NB4 (cell line): ENCODE measurements at places on chromosomes 12 and 14.

DNA sequence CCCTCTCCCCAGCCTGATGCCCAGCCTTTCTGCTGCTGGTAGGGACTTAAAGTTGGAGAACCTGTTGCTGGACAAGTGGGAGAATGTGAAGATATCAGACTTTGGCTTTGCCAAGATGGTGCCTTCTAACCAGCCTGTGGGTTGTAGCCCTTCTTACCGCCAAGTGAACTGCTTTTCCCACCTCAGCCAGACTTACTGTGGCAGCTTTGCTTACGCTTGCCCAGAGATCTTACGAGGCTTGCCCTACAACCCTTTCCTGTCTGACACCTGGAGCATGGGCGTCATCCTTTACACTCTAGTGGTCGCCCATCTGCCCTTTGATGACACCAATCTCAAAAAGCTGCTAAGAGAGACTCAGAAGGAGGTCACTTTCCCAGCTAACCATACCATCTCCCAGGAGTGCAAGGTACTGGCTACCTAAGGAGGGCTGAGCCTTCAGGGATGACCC lies 1.6 kb downstream of the TSSK4 start:
- DNase-seq = no peak

- DNase-seq = peak; percentile 63
Observed at GRCh38 chr12:123389560-123390351, 5.8 kb downstream of the KMT5A start.

GRCh38 chr12:127230843-127231260 lies 1036.1 kb upstream of the TMEM132C start:
- DNase-seq = peak; percentile 7

DNA sequence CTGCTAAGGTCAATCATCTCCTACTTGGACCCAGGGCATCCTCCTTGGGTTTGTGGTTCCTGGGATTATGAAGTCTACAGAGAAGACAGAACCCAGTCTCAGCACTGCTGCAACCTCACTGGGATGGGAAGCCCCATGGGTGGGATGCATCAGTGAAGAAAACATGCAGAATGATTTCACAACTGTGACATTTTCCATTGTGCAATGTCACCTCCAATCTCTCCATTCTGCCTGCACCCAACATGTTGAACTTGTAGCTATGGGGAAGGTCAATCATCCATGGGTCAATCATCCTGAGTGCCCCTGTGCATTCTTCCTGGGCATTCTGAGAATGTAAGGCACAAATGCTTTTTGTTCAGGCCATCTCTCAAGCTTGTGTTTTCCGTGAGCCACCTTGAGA lies 1004.4 kb upstream of the TMEM132C start:
- DNase-seq = no peak

GRCh38 chr14:97832776-97833175 lies 1035.6 kb downstream of the VRK1 start:
- no peak for DNase-seq

GRCh38 chr14:34711796-34712712 lies 2.3 kb downstream of the CFL2 start:
- no peak for DNase-seq

DNA sequence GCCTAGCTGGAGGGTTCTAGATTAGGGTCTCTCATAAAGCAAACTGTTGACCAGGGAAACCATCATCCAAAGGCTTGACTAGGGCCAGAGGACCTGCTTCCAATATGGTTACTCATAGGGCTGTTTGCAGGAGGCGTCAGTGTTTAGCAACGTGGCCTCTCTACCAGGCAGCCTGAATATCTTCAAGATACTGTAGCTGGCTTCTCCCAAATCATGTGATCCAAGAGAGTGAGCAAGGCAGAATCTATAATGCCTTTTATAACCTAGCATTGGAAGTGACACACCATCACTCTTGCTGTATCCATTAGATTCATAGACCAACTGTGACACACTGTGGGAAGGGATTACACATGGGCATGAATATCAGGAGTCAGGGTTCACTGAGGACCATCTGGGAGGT lies 17.3 kb downstream of the TPH2 start:
- DNase-seq = no peak

- no peak for DNase-seq
Observed at GRCh38 chr14:23183158-23183470, 346 bp downstream of the SLC7A8 start.

DNA sequence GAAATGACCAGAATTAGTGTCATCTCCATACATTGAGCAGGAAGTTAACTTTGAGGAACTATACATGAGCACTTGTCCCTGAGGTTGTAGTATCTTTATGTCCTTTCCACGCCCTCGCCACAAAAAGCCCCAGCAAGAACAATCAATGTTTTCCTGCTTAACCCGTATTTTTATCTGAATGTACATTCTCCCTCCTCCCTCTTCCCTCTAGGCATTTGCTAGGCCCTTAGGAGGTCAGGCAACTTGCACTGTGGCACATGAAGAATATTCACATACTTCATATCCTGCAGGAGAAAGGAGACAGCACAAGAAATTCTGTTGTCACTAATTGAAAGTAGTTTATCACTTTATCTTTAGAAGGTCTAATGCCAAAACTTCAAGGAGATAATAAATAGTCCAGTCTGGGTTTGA lies 18.1 kb upstream of the DUSP6 start:
- DNase-seq = peak; percentile 75

- DNase-seq = no peak
Observed at GRCh38 chr14:60215520-60216420, 33.3 kb upstream of the PPM1A start.

GRCh38 chr12:12892681-12893141 lies 1.3 kb downstream of the GPRC5A start:
- DNase-seq = no peak
